ACHN (cell line): ENCODE measurements at places on chromosomes 2 and 18.

DNA sequence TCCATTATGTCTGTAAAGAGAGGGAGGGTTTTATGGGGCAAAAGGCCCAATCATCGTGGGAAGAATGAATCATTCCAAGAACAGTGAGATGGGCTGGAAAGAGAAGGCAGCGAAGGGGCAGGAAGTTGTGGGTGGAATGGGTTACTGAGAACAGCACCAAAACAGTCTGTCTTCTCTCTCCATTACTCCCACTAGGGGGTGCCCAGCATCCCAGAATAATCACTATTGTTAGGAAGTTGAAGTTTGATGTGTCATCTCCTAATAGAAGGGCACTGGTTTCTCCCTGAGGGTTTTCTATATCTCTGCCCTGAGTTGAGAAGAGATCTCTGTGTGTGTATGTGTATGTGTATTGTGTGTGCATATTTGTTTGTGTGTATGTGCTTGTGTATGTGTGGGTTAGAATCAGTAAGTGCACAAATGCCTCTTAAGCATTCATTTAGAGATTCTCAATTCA lies 76.6 kb upstream of the MAP4K3 start:
- peak; percentile 91 for DNase-seq

GRCh38 chr2:177868806-177869205 lies 203.8 kb downstream of the PDE11A start:
- no peak for DNase-seq

- DNase-seq = no peak
Measured at GRCh38 chr2:54336977-54337255, 80.9 kb upstream of the TSPYL6 start.

DNA sequence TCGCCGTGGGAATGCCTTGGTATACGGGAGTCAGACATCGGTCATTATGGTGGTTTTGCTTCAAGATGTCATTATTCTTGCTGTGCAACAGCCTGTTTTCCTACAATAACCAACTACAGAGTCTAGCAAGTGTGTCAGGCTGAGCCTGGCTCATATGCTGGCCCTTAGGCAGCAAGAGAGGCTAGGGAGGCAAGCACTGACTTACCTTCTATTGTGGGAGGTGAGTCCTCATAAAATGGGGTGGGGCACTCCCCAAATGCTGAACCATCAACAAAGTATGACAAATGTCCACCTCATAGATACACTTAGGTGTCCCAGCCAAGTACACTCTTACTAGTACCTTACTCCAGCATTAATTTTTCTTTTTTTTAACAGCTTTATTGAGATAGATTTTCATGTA lies 77.0 kb upstream of the ATL2 start:
- no peak for DNase-seq

- no peak for DNase-seq
Measured at GRCh38 chr18:79644666-79645057, 34.9 kb upstream of the CTDP1 start.

DNA sequence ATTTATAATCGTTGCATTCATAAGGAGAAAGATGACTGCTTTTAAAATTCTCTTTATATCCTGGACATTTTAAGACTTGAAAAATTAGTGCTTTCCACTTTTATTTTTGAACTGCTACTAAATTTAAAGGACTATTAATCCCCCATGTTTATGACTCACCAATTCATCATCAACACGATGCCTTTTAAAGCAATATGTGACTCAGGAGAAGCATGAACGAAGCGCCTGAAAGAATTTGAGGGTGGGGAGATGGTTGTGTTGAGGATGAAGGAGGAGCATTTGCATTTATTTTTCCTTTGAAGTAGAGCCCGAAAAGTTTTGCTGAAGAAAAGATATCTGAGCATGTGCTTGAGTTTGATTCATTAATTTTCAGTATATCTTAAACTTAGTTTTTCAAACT lies 192.2 kb upstream of the LRRTM1 start:
- DNase-seq = peak; percentile 61

GRCh38 chr2:109421101-109421500 lies 192.7 kb downstream of the SEPTIN10 start:
- no peak for DNase-seq

GRCh38 chr18:26479681-26480079 lies 68.7 kb downstream of the KCTD1 start:
- no peak for DNase-seq

DNA sequence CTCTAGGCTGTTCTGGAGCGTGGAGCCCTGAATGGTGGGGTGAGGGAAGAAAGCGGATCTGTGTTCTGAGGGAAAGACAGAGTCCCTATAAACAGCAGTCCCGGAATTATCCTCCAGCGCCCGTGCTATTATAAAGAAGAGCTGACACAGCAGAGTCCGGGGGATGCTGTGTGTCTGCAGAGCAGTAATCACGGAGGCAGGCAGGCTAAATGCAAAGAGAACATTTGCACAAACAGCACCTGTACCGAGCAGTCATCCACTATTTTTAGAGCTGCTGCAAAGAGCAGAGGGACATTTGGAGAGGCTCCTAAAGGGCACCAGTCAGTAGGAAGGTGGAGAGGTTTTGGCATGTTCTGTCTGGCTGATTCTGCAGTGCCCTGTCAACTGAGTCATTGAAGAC lies 293.8 kb upstream of the SLC14A2 start:
- no peak for DNase-seq

DNA sequence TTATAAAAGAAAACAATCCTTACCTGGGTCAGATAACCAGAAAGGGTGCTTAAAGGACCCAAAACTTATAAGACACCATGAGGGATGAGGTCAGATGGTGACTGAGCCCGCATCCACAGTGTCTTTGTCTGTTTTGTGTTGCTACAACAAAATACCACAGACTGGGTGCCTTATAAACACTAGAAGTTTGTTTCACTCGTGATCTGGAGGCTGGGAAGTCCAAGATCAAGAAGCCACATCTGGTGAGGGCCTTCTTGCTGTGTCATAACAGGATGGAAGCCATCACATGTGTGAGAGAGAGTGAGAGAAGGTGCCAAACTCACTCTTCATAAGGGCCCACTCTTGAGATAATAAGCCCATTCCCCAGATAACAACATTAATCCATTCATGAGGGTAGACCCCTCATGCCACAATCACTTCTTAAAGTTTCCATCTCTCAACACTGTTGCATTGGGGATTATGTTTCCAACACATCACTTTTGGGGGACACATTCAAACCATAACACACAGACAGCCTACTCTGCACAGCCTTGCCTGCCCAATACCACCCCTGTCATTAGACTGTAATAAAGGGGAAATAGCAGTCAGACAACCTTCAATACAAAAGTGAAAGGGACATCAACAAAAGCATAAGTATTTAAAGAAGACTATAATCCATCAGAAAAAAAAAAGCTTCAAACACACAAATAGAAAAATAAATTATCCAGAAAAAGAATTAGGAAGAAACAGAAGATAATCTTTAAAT lies 249.8 kb downstream of the ANAPC1 start:
- DNase-seq = no peak

DNA sequence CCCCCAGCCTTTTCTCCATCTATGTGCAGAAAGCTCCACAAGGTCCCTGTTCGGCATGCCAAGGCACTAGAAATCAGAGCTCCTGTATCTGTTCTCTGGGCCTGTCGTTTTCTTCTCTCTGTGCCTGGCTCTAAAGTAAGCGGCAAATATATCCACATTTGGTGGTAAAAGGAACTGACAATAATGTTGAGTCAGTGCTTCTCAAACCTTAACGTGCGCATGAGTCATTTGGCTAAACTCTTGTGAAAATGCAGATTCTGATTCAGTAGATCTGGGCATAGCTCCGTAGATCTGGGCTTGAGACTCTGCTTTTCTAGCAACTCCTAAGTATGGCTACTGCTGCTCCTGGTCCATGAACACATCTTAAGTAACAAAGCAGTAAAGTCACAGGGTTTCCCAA lies 16.5 kb upstream of the ACSL3 start:
- peak; percentile 85 for DNase-seq

DNA sequence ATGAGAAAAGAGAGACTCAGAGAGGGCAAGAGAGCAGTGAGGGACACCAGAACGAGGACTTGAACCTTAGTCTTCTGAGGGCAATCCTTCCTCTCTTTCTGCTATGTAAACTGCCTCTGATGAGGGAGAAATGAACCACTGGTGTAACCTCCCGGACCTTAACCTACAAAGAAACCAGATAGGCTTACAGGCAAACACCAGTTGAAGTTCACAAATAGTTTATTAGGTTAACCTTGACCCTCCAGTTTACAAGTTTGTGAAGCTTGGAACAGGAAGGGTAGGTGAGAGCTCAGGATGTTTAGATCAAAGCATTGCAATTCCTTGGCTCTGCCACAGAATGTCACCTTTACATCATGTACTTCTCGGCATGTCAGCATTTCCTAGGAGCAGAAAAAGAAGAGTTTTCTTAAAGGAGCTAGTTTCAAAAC lies 486.4 kb upstream of the SPRED2 start:
- DNase-seq = no peak

DNA sequence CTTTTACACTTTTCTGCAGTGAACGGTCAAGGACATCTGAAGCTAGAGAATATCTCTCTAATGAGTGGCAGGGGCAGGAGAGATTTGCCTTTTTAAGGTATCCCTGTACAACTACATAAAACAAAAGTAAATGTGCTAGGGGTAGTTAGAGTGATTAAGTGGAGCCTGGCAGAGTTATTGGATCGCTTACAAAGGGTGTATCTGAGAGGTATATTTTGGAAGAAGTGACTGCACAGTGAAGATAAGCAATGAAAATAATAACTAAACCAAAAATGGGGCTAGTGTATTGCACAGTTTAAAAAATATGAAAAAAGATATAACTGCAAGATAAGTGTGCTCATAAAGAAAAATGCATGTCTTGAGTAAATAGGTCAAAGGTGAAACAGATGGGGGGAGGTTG lies 193.5 kb upstream of the EPC2 start:
- DNase-seq = no peak

DNA sequence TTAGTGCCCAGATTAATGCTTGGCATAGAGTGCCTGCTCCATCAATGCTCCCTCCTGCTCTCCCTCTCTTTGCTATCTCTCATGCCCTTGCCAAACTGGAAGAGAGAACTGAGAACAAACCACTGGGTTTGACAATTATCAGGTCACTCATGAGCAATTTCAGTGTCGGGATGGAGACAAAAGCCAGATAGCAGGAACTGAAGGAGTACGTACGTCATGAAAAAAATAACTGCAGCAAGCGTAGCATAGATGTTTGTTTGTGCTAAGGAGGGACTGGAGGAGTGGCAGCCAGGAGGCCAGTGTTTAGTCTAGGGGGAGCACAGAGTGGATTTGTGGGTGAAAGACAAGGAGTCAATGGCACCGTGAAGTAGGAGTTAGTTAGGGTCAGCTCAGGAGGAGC lies 113.3 kb downstream of the POLE4 start:
- DNase-seq = no peak

- DNase-seq = no peak
Measured at GRCh38 chr18:25533218-25533617, 181.3 kb upstream of the ZNF521 start.

GRCh38 chr2:230068016-230068650 lies 591 bp downstream of the SLC16A14 start:
- DNase-seq = peak; percentile 37

DNA sequence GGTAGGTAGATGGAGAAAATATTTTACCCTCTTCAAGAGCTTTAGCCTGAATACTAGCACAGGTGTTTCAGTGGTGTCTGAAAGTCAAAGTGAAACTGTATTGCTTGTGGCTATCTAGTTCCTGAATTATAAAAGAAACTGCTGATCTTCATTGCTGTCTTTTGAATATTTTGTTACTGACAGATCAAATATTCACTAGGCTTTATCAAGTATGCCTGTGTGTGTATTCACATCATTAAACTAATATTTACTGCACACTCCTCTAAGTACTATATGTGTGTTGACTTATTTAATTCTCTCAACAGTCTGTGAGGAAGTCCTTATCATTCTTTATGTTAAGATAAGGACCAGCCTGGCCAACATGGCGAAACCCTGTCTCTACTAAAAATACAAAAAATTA lies 139.6 kb downstream of the SOCS6 start:
- no peak for DNase-seq

- no peak for DNase-seq
Measured at GRCh38 chr2:237256887-237257286, 157.1 kb downstream of the COL6A3 start.

- DNase-seq = no peak
Measured at GRCh38 chr2:42877936-42878335, 85.6 kb upstream of the HAAO start.

GRCh38 chr2:72145289-72145657 lies 2.4 kb downstream of the CYP26B1 start:
- DNase-seq = peak; percentile 62

GRCh38 chr2:173953047-173953424 lies 12.1 kb downstream of the SP3 start:
- DNase-seq = no peak

DNA sequence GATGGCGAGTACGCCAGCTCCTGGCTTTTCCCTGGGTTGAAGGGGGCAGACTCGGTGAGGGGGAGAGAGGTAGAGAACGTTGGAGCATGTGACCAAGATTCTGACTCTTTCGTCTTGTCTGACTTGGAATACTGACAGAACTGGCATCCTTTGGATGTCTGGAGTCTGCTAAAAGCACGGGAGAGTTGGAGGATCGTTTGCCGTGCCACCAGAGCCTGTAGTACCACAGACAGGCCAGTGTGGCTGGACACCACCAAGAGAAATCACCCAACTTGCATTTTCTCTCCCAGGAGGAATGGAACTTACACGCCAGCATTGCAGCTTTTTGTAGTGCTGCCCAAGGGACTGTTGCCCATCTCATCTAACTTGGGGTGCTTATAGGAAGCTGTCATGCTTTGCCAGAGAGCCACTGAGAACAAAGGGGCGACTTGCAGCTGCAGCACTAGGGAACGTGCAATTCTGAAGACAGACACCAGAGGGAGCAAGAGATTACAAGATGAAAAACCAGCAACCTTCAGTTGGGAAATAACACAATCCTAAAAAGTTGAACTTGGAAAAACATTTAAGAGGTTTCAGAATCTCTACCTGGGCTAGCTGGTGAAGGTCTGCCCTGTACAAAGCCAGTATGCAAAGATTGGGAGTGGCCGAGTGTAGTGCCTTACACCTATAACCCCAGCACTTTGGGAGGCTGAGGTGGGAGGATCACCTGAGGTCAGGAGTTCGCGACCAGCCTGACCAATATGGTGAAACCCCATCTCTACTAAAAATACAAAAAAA lies 24.1 kb downstream of the PSMG2 start:
- DNase-seq = peak; percentile 59

- DNase-seq = no peak
Measured at GRCh38 chr18:64918851-64919250, 770.0 kb upstream of the LINC00305 start.

GRCh38 chr18:23433360-23433759 lies 19.7 kb upstream of the RIOK3 start:
- DNase-seq = no peak
